ENCODE measurements at places on chromosomes 11 and 22.
A peak's percentile ranks its signal among the peaks of the same experiment; 100 is the strongest.

DNA sequence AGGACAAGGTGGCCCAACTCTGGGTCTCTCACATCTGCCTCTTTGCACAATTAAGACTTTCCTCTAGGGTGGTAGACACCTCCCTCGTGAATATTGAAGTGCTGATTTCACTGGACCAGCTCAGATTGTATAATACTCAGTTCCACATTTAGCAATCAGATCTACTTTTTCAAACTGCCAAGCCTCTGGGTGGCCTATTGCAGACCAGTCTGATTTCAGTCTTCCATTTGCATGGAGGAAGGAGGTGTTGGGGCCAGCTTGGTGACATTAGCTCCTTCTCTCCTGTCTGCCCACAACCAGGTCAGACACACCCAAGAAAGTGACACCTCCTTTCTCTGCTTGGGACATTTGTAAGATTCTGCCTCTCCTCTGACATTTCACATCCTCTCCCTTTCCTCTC is 78.2 kb downstream of the PPFIBP2 start:
- no peak for DNase-seq

DNA sequence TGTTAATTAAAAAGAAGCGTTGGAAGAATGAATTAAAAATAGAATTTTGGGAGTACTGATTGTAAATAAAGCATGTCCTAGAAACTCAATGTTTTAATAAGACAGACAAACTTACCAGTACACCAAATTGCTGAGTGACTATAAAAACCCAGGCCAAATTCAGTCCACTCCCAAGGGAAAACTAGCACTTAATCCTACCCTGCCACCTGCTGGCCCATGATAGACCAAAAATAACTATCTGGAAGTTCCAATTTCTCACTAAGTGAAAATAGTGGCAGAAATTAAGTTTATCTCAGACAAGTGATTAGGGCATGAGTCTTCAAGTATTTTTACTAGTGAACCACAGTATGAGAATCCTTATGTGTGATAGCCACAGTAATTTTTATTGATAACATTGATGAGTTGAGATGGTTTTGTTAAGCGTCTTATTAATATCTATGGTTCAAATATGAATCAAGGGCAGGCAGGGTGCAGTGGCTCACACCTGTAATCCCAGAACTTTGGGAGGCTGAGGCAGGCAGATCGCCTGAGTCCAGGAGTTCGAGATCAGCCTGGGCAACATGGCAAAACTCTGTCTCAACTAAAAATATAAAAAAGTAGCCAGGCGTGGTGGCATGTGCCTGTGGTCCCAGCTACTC is 9.8 kb upstream of the DDX10 start:
- DNase-seq = no peak

GRCh38 chr22:36587289-36588154 is 58.6 kb upstream of the EIF3D start:
- no peak for DNase-seq

- DNase-seq = no peak
These were observed 790.5 kb upstream of the LRRC4C start for GRCh38 chr11:42249956-42250355.

- no peak for DNase-seq
These were observed 8.7 kb upstream of the PIWIL4 start for GRCh38 chr11:94558468-94558867.

DNA sequence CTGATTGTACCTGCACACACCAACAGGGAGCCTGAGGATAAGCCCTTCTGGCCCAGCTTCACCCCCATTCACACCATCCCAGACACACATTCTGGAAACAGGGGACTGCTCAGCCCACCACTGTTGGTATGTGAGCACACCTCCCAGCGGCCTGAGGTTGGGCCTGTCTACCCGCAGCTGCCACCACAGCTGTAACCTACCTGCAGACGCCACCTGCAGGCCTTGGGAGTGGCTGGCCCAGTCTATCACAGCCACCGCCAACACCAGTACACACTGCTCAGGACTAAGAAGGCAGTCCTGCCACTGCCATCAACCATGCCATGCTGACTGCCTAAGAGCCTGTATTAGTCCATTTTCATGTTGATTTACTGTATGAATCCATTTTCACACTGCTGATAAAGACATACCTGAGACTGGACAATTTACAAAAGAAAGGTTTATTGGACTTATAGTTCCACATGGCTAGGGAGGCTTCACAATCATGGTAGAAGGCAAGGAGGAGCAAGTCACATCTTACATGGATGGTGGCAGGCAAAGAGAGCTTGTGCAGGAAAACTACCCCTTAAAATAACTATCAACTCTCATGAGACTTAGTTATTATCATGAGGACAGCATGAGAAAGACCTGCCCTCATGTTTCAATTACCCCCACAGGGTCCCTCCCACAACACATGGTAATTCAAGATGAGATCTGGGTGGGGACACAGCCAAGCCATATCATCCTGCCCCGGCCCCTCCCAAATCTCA is 30.6 kb downstream of the RSF1 start:
- no peak for DNase-seq

DNA sequence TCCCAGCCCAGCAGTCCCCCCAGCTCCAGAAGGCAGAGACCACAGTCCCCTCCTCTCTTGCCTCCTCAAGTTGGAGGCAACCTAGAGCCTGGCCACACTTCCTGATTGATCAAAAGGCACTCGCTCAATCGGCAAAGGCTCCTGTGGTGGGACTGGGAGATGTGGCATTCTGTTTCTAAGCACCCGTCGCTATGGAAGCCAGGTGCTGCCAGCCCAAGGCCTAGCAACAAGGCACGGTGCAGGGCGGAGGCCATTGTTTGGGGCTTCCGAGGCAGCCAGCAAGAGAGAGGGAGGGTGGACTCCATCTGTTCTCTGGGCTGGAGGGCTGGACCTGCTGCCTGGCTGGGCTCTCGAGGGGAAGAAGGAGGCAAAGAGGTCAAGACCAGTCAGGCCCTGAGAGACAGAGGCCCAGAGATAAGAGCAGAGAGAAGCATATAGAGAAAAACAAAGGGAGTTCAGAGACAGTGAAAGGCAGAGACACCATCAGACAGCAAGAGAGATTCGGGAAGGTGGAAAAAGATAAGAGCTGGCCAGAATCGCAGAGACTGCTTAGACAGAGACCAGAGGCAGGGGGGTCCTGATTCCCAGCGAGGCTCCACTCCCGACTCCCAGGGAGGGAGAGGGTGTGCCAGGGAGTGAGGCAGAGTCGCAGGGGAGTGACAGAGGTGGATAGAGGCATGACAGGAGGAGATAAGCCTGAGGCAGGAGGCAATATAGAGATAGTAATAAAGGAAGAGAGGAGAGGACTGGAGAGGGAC is 21.2 kb downstream of the PDE2A start:
- no peak for DNase-seq

GRCh38 chr11:65862941-65863888 is 3.0 kb downstream of the MUS81 start:
- no peak for DNase-seq

DNA sequence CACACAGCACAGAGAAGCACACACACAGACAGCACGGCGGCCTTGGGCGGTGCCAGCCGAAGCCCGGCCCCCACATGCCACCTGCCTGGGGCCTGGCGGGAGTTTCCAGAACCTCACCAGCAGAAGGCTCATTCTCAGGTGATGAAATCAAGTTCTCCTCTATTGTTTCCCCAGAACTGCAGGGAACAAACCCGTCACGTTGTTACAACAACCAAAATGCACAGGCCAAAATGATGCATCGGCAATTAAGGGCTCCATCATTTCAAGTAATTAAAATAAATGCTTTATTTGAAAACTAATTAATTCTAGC is 30.8 kb downstream of the GNB1L start:
- DNase-seq = no peak

DNA sequence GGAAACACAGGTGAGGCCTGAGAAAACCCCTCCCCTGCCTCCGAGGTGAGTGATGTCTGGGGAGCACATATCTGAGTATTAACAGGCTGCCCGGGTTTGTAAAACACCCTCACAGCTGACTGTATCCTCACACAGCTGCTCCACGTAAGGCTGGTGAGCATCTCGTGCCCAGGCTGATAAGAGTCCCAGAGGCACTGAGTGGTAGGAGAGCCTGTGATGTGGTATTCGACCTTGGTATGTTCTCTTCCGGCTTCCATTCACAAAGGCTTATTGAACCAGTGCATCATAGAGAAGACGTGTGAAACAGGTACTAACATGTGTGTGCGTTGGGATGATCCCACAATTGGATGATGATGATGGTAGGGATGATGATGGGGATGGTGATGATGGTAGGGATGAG is 71.7 kb downstream of the RASSF10 start:
- DNase-seq = no peak

GRCh38 chr11:106271686-106272085 is 194.2 kb downstream of the AASDHPPT start:
- no peak for DNase-seq

DNA sequence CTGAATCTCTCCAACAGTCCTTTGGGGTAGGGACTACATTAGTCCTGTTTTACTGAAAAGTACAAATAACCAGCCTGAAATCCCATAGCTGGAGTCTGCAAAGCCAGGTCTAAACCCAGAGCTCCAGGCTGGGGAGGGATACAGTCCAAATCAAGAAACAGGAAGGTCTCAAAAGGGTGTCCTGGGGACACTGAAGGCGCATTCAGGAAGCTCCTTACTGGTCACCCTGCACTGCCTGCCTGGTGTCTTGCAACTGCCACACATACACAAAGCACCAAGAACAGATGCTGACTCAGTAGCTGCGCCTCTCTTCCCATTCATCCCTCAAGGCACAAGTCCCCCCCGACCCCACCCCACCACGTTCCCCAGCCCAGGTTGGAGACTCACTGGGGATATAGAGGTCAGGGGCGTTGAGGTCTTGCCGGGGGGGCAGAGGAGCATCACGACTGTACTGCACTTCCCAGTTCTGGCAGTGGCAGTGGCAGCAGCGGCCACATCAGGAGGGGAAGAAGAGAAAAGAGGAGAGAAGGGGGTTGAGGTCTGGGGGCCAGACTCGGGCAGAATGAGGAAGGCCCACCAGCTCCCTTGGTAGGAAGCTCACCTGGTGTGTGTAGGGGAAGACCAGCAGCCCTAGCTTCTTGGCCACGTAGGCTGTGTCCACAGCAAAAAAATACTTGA is 1.6 kb downstream of the YIF1A start:
- no peak for DNase-seq

- DNase-seq = no peak
These were observed 338.6 kb downstream of the SHANK2 start for GRCh38 chr11:70913715-70914231.

DNA sequence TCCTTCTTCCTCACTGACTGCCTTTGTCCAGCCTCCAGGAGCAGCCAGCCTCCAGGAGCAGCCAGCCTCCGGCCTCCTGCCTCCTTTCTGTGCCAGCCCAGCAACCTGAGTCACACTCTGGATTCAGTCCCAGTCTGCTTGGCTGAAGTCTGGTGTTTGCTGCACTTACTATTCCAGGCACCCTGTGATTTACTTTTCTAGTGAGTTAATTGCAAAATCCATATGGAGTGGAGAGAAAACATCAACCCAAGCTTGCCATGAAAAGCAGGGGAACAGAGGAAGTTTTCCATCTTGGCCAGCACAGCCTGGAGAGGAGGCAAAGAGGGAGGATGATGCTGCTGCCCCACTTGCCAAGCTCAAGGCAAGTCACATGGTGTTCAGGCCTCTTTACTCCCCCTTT is 400.5 kb downstream of the TENM4 start:
- DNase-seq = no peak

DNA sequence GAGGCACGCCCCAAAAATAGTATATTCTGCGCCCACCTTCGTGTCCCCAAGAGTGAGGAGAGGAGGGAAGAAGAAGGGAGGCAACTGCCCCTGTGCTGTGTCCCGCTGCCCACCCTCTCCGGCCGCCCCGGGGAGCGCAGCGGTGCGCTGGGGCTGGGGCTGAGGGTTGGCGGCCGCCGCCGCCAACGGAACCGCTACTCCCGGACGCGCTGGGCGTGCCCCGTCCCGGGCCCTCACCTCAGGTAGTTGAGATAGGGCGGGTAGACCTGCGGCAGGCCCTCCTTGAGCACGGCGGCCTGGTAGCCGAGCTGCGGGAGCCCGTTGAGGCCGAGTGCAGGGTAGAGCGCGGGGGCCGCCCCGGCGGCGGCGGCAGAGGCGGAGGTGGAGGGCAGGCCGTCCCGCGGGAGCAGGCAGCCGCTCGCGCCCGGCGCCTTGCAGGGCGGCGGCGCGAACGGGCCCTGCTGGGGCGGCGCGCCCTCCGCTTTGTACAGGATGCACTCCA is 2.4 kb downstream of the PGR start:
- DNase-seq = no peak

DNA sequence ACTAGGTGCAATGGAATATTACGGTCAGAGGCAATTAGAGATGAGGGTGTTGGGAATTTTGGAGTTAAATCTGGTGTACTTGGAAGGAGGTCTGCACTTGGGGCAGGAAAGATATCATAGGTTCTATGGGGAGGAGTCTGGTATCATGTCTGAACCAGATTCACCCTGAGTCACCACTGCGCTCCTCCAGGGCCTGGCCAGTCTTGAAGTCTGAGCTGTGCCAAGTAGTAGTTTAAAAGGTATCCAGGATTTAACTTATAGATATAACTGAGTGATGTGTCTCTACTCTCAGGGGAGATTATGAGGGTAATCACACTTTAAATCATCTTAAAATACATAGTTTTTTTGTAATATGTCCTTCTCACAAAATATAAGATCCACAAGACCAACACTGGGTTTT is 6.6 kb downstream of the CNGA4 start:
- no peak for DNase-seq

DNA sequence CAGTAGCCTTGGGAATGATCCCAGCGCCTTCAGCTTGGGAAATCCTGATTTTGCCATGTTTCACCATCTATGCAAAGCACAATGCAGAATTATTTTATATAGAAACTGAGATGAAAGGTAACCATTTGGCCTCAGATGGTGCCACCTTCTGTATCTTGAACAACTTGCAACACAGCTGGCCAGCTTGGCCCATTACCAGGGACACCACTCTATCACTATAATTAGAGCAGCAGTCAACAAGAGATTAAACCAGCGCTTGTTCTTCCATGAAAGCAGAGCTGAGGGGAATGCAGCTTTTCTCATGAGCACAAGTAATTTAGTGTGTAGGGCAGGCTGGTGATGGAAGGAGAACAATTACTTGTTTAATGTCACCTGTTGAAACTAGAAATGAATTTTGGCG is 6.7 kb upstream of the ZDHHC13 start:
- DNase-seq = no peak

DNA sequence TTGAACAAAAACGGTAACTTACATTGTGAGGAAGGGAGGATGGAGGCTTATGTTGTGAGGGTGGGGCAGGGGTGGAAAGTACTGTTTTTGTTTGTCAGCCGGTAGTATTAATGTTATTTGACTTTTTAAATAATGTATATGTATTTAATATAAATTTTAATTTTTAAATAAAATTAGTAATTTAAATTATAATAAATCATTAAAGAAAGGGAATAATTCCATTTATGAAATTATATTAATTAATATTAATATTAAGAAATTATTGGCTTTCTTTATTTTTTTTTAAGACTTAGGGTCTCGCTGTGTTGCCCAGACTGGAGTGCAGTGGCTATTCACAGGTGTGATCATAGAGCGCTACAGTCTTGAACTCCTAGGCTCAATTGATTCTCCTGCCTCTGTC is 24.0 kb upstream of the TNRC6B start:
- DNase-seq = no peak

GRCh38 chr11:126059238-126059781 is 3.4 kb downstream of the CDON start:
- no peak for DNase-seq

GRCh38 chr11:64872790-64873488 is 5.5 kb downstream of the EHD1 start:
- DNase-seq = no peak

- peak; percentile 63 for DNase-seq
These were observed 62.4 kb downstream of the NECTIN1 start for GRCh38 chr11:119666463-119667131.

Data from CD4-positive, alpha-beta T cell treated with Interleukin-15 for 1 hour (primary cell).